Liver (tissue), 10 donors: ENCODE measurements at places on chromosomes 5 and 9. TPM values are rescaled to one million over a fixed set of nuclear protein-coding genes. Genes with fewer than 3 reads are reported as not detected.

The DPYSL3 gene
- polyA plus RNA-seq = 1.3 TPM

DNA sequence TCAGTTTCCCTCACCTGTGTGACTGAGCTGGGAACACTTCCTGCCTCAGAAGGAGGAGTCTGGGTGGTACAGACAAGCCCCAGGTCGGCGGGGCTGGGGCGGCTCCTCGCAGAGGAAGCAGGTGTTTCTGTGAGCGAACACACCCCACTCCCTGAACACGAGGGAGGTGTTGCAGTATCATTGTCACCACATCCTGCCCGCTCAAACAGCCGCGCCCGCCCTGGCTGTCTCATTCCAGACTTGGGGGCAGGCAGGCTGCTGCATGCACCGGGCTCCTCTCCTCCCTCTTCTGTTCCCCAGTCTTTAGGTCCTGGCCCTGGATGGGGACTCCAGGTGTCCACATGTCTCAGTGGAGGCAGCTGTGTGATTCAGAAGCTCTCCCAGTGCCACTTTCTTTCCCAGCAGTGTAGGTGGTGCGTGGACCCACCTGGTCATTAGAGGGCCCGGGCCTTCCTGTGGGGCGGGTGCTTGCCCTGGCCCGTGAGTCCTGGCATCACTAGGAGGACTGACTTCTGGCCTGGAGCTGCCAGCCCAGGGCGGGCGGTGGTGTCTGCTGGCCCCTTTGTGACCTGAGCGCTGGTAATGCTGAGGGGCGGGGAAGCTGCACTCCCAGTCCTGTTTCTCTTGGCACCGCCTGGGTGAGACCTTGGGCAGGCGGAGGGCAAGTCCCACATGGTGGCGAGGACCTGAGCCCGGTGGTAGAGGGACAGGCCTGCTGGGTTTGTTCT lies 18.3 kb upstream of the PHYHD1 start:
- no peak for DNase-seq
- H3K27me3 ChIP-seq = no peaks in the 10 kb centered on the region
- H3K27ac ChIP-seq = peak overlapping the region; percentile 43
- H3K36me3 ChIP-seq = peaks cover 10% of the 10 kb centered on the region

The DMRT3 gene
- not detected for polyA plus RNA-seq

DNA sequence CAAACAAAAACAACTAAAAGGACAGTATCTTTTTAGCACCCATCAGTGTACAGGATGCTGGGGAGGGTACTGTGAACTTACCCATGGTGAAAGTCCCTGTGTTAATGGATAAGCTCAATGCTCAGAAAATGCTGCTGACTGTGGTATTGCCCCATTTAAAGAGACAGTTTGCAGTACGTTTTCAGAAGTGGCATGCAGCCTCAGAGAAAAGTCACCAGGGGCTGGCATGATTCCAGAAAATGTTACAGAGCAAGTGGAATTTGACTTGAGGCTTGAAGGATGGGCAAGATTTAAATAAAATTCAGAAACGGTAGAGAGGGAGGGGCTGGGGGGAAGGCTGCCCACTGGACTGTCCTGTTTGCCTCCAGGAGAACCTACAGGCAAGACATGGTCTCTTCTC lies 7.2 kb downstream of the S1PR3 start:
- H3K4me1 ChIP-seq = peaks cover 21% of the 10 kb centered on the region
- H3K36me3 ChIP-seq = no peaks in the 10 kb centered on the region
- H3K4me3 ChIP-seq = no peak overlapping the region

- no peak overlapping the region for H3K27ac ChIP-seq
- H3K4me3 ChIP-seq = no peak overlapping the region
- peaks cover 9% of the 10 kb centered on the region for H3K27me3 ChIP-seq
- no peak for DNase-seq
- no peaks in the 10 kb centered on the region for H3K36me3 ChIP-seq
- peaks cover 20% of the 10 kb centered on the region for H3K4me1 ChIP-seq
Observed at GRCh38 chr9:93958121-93958818, 3.1 kb upstream of the BARX1 start.

The ACSL6 gene
- polyA plus RNA-seq = 0.89 TPM

The GABRA6 gene
- not detected for polyA plus RNA-seq
